ENCODE measurements at places on chromosomes 11 and 22.

DNA sequence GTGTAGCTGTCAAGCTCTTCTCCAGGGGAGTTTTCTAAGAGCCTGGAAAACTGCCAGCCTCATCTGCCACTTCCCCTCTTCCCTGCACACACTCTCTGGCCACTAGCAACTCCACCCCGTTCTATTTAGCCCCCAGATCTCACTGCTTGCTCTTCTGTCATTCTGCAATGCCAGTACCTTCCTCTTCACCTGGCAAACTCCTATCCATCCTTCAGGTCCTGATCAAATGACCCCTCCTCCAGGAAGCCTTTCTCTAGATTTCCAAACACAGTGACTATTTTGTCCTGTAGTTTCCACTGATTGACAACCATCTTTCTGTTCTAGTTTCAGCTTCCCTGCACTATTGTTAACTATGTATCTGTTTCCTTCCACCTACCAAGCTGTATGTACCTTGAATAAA is 437.7 kb downstream of the SOX6 start:
- DNase-seq: no peak

GRCh38 chr11:76293189-76293631 is 86.9 kb upstream of the WNT11 start:
- DNase-seq: no peak

GRCh38 chr22:20624161-20624616 is 116.8 kb downstream of the MED15 start:
- peak; percentile 33 for DNase-seq

- peak; percentile 38 for DNase-seq
Observed at GRCh38 chr11:94134651-94135512, 6.2 kb downstream of the PANX1 start.

DNA sequence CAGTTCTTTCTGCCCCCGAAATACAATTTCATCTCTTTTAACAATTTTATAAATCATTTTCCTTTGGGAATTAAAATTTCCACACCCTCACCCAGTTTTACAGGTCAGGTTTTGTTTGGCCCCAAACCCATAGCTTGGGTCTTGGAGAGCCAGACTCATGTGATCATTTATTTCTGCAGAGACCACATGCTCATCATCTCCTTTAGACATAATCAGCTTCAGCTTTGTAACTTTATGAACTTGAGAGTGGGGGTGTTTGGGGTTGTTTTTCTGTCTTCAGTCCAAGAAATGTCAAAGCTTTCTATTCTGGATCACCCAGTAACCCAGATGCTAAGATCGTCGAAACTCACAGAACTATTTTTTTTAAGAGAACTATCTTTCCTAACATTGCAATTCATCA is 70.9 kb downstream of the DBX1 start:
- no peak for DNase-seq

- DNase-seq: no peak
Observed at GRCh38 chr22:45551310-45552016, 48.8 kb downstream of the FBLN1 start.

GRCh38 chr11:63508009-63508408 is 2.1 kb downstream of the LGALS12 start:
- no peak for DNase-seq

- no peak for DNase-seq
Observed at GRCh38 chr22:47337161-47337621, 574.7 kb downstream of the TBC1D22A start.

DNA sequence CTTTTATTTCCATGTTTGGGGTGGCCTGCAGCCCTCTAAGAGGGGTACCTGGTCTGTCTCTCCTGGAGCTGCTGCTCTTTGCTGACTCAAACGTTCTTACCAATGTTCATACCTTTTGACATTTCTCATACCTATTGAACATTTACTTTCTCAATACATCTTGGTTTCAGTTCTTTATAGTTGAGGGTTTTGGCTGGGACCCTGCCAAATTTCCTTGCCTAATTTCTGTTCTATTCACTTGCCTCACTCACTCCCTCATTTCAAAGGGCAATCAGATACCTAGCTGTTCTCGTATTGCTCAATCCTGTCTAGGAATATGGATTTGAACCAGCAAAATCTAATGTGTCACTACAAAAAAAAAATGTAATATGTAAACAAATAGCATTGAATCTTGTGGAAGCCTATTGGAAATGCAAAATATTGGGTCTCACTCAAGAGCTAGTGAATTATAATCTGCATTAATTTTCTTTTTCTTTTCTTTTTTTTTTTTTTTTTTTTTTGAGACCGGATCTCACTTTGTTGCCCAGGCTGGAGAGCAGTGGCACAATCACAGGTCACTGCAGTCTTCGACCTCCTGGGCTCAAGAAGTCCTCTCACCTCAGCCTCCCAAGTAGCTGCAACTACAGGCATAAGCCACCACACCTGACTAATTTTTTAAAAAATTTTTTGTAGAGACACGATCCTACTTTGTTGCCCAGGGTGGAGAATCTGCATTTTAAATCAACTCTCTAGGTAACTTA is 7.5 kb downstream of the OR6M1 start:
- DNase-seq: no peak

- no peak for DNase-seq
Observed at GRCh38 chr22:21105294-21105693, 59.5 kb downstream of the LRRC74B start.

DNA sequence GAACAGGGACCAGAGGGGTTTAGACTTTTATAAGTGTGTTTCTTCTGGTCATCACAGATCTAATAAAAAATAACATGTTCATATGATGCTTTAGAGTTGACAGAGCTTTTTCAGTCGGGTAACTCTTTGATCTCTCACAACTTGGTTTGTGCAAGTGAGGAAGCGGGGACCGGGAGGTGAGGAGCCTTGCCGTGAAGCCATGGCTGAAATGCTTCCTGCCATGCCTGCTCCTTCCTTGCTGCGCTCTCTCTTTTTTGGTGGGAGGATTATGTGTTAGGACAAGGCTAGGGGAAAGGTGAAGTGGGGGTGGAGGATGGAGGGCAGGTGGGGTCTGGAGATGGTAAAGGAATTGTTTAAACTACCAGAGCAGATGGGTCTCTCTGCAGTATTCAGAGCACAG is 23.8 kb downstream of the TEAD1 start:
- DNase-seq: no peak

DNA sequence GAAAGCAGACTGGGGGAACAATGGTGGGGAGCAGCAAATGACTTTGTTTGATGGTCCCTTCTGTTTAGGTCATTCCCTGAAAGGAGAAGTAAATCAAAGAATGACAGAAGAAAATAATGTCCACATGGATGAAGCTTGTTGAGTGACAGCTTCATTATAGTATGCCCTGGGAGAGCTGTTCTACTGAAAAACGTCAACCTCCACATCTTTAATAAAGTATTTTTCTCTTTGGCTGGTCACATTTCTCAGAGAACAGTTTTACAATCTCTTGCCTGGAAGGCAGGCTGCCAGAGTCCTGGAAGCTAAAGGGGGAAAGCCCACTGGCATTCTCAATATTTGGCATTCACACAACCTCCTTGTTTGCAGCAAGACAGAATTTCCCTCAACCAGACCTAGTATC is 287.9 kb downstream of the SWAP70 start:
- DNase-seq: no peak

- DNase-seq: no peak
Observed at GRCh38 chr11:115280775-115281174, 223.4 kb downstream of the CADM1 start.

DNA sequence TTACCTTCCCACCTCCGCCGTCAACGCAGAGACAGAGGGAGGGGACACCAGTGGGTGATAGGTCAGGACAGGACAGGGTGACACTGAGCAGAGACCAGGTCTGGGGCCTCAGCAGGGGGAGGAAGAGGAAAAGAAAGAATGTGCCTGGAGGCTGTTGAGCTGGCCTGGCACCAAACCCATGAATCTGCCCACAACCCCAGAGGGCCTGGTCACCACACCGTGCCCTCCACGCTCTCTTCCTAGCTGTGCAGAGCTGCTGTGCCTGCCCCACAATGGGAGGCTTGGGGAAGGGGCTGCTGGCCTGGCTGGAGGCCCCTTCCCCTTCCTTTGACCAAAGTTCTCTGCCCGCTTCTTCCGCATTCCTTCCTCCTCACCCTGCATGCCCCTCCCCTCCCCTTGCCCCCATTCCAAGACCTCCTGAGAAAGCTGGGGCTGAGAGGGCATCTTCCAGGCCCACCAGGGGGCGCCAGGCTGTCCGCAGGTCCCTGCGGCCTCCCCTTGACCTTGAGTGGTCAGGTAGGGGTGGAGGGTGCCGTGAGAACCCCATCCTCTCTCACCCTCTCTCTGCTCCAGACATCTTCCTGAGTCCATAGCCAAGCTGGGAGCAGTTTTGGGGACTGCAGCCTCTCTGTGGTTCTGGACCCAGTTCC is 11.0 kb upstream of the CACNA1I start:
- no peak for DNase-seq

- no peak for DNase-seq
Observed at GRCh38 chr11:128496249-128496648, 91.1 kb downstream of the ETS1 start.
